ENCODE measurements at places on chromosomes 13 and 19.

- H3K36me3 ChIP-seq = no peaks in the 10 kb centered on the region
- H3K4me3 ChIP-seq = no peak overlapping the region
- H3K27me3 ChIP-seq = no peaks in the 10 kb centered on the region
- no peaks in the 10 kb centered on the region for H3K4me1 ChIP-seq
- no peak overlapping the region for H3K27ac ChIP-seq
Observed at GRCh38 chr13:68535329-68535728, 1305.2 kb upstream of the PCDH9 start.

- no peaks in the 10 kb centered on the region for H3K27me3 ChIP-seq
- DNase-seq = no peak
- no peaks in the 10 kb centered on the region for H3K36me3 ChIP-seq
Observed at GRCh38 chr19:35205733-35206323, 22.7 kb downstream of the FAM187B start.

- peaks cover 24% of the 10 kb centered on the region for H3K36me3 ChIP-seq
- no peak overlapping the region for H3K27ac ChIP-seq
- H3K4me3 ChIP-seq = no peak overlapping the region
- no peak for DNase-seq
Observed at GRCh38 chr19:49984491-49984890, 23.5 kb upstream of the SIGLEC11 start.

DNA sequence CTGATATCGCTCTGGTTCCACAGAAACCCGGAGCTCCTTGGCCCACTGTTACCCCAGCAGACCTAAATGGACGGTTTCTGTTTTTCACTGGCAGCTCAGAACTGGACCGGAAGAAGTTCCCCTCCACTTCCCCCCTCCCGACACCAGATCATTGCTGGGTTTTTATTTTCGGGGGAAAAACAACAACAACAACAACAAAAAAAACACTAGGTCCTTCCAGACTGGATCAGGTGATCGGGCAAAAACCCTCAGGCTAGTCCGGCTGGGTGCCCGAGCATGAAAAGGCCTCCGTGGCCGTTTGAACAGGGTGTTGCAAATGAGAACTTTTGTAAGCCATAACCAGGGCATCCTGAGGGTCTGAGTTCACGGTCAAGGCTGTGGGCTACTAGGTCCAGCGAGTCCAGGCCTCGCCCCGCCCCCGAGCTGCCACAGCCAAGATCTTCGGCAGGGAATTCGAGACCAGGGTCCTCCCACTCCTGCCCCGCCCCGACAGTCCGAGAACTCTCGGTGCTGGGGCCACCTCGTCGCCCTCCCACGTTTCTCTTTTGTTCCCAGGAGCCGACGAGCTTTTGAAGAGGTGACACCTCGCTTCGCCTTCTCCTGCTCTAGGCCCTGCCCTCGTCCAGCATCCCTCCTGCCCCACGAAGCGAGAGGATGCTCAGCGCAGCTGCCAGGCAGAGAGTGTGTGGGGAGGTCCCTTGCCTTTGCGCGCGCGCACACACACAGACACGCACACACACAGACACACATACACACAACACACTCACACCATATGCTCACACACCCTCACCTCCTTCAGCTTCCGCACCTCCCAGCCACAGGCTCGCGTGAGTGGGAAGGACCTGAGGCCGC is 8.8 kb downstream of the ZIC2 start:
- H3K4me1 ChIP-seq = no peaks in the 10 kb centered on the region
- H3K27me3 ChIP-seq = peaks cover 70% of the 10 kb centered on the region
- H3K4me3 ChIP-seq = peak overlapping the region; percentile 57
- no peak for DNase-seq
- no peaks in the 10 kb centered on the region for H3K36me3 ChIP-seq
- no peak overlapping the region for H3K27ac ChIP-seq

DNA sequence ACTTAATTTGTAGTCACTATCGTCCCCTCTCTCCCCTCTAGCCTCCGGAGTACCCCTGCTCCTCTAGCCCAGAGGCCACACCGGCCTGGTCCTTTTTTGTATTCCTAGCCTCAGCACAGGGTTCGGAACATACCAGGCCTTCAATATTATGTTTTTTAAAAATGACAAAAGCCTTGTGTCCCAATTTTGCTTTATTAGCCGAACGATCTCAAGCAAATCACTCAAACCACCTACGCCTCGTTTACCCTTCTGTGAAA is 463 bp upstream of the POMP start:
- no peaks in the 10 kb centered on the region for H3K27me3 ChIP-seq
- H3K4me3 ChIP-seq = peak overlapping the region; percentile 90
- no peaks in the 10 kb centered on the region for H3K4me1 ChIP-seq
- no peak for DNase-seq
